Tibial nerve (tissue), 4 donors: ENCODE measurements at places on chromosomes 12 and 14.

GRCh38 chr12:22089486-22089885 is 43.5 kb downstream of the CMAS start:
- DNase-seq = no peak

- no peak for DNase-seq
These were observed 411.9 kb downstream of the FUT8 start for GRCh38 chr14:65824285-65824977.

GRCh38 chr14:84610086-84610485 is 919.9 kb upstream of the FLRT2 start:
- DNase-seq = no peak

DNA sequence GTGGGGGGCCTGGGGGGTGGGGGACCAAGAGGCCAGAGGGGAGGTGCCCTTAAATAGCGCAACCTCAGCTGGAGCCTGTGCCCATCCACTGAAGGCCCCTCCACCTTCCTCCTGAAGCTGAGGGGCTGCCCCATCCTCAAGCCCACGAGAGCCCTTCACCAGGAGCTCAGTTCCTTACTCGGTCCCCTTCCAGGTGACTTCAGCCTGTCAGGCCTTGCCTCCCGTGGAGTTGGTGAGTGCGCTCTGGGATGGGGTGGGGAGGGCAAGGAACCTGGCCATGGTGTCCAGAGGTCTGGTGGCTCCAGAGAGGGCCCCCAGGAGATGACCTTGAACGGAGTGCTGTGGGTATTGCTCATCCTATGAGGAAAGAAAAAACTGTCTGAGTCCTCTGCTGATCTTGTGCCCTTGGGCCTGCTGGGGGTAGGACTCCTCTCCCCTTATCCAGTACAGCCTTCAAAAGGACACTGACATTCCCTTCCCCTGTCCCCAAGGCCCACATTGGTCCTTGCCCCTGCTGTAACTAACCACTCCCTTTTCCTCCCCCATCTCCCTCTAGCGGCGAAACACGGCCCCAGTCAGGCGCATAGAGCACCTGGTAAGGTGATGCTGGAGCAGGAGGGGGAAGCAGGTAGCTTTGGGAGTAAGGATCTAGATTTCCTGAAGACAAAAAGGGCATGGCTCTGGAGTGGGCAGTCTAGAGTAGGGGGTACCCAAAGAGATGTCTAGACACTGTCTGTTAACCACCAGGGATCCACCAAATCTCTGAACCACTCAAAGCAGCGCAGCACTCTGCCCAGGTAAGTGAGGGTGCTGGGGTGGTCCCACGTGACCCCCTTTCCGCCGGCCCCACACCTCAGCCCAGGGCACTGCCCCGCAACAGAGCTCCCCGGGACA is 3.6 kb downstream of the TNS2 start:
- no peak for DNase-seq

DNA sequence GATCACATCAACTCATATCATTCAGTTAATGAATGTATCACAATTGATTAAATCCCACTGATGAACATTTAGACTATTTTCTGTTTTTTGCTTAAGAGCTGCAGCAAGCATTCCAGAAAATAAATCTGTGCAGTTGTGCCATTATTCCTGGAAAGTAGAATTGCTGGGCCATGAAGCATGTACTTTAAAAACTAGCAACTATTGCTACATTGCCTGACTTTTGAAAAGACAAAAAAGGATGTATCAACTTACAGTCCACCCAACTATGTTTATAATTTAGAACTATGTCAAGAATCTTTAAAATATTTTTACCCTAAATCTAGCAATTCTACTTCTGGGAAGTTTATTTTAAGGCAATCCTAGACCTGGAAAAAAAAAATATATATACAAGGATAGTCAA is 33.4 kb upstream of the ERGIC2 start:
- DNase-seq = no peak

GRCh38 chr12:11765817-11766794 is 116.6 kb downstream of the ETV6 start:
- DNase-seq = no peak

DNA sequence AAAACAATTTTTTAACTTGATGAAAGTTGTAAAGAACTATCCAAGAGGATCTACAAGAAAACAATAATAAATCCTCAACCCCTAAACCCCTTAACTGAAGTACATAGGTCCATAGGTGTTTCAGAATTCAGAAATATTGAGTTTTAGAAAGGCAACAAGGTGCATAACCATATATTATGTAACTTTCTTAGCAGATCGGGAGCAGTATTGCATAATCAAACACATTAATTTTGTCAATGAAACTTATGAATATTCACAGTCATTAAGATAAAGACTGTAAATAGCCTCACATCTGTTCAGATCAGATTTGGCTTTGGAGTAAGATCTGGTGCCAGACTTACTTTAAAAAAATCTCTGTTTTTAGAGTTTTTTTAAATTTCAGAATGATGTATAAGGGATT is 647.1 kb upstream of the FLRT2 start:
- no peak for DNase-seq

- DNase-seq = no peak
These were observed 77.5 kb downstream of the FIGNL2 start for GRCh38 chr12:51771008-51771407.

GRCh38 chr14:44812672-44813071 is 149.1 kb downstream of the KLHL28 start:
- DNase-seq = no peak

- DNase-seq = no peak
These were observed 56.3 kb downstream of the TMEM121 start for GRCh38 chr14:105582639-105583038.

GRCh38 chr12:89247967-89248366 is 104.3 kb downstream of the DUSP6 start:
- DNase-seq = no peak

DNA sequence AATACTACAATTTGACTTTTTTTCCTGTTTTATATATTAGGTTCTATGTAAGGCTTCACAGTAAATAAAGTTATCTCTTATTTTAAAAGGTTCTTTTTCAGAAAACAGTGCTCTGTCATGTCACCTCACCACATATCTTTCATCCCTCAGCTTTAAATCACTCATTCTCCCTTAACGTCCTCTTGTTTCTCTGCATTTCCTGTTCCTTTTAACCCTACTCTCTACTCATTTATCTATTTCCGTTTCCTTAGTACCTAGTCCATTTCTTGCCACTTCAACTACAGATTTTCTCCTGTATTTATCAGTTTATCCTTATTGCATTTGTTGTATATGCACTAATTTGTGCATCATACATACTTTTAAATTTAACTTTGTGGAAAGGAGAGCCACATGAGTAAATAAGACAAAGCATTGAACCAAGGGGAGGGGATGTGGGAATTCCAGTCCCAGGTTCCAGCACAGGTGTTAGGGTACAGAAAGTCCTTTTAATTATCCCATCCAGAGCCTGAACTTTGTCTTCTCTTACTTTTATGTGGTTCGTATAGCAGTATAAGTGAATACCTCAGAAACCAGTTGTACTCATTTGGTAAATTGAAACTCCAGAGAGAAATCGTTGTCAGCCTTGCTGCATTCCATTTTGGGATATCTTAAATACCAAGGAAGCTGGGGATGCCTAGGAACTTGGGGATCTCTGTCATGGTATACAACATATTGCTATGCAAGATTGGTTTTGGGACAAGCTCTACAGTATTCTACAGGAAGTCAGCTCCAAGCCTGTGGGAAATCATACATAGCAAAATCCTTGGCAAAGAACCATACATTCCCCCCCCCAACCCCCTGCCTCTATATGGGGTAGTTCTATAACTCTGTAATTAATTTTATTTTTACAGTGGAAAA is 120.5 kb downstream of the DIP2B start:
- DNase-seq = no peak

DNA sequence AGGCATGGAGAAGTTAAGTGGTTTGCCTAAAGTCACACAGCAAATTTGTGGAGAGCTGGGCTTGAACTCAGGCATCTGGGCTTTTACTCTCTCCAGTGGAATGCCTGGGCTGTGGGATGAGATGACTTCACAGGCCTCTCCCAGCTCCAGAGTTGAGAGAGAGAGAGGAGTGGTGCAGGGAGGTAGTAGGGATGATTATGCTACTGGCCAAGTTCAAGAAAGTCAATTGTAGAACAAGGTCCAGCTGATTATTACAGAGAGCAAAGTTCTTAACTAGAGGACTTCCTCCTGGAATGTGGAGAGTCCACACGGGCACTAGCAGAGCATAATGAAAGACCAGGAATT is 769 bp upstream of the EMP1 start:
- DNase-seq = no peak

- no peak for DNase-seq
These were observed 593 bp downstream of the UNC119B start for GRCh38 chr12:120710805-120711296.

GRCh38 chr12:102675672-102676071 is 195.3 kb upstream of the IGF1 start:
- no peak for DNase-seq

DNA sequence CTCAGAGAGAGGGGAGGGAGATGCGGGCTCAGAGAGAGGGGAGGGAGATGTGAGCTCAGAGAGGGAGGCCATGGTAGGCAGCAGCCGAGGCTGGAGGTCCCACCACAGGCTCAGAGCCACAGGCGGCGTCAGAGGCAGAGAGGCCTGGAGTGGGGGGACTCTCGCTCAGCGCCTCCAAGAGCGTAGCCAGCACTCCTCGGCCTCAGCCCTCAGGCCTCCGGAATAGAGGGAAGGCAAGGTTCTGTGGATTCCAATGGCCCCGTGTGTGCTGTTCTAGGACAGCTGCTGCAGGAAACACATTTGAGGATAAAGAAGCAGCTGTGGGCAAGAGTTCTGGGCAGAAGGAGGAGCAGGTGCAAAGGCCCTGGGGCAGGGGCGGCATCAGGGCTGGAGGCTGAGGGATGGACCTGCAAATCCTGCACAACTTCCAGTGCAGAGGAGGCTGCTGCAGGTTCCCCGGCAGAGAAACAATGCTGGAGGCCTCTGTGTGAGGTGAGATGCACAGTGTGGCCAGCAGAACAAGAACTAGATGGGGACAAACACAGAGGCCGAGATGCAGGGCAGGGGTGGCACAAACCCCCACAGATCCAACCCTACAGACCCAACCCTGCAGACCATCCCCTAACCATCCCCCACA is 59.1 kb upstream of the GALNT9 start:
- no peak for DNase-seq

GRCh38 chr12:42660968-42661937 is 71.7 kb upstream of the PRICKLE1 start:
- no peak for DNase-seq

- DNase-seq = no peak
These were observed 10.5 kb downstream of the C12orf75 start for GRCh38 chr12:105341010-105341409.

- DNase-seq = no peak
These were observed 6.6 kb downstream of the FGF6 start for GRCh38 chr12:4438834-4439596.

GRCh38 chr14:24857277-24857676 is 192.7 kb downstream of the STXBP6 start:
- DNase-seq = no peak

- peak; percentile 19 for DNase-seq
These were observed 264.0 kb downstream of the VRK1 start for GRCh38 chr14:97061198-97061597.

GRCh38 chr12:49019443-49020324 is 1.1 kb upstream of the PRKAG1 start:
- no peak for DNase-seq

DNA sequence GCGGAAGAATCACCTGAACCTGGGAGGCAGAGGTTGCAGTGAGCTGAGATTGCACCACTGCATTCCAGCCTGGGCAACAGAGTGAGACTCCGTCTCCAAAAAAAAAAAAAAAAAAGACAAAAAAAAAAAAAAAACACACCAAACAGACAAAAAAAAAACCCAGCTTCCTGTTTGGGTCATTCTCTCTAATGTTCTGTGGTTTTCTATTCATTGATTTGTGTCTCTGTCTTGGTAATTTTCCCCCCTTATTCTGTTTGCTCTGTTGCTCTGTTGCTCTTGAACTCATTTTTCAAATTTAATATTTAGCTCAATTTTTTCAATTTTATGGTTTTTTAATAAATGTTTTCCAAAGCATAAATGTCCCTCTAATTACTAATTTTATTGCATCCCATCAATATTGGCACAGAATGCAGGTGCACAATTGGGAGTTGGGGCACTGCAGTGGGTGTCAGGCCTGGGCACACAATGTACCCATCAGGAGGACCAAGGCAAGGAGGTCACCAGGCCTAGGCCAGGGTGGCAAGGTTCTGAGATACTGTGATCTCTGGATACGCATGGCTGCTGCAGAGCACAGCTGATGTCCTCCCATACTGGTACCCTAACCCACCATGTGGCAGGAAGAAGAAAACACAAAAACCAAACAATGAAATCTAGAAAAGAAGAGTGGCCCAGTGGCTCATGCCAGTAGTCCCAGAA is 8.0 kb upstream of the GNPTAB start:
- no peak for DNase-seq
